Thoracic aorta endothelial cell (primary cell): ENCODE measurements at places on chromosomes 5 and 9. TPM values are rescaled to one million over a fixed set of nuclear protein-coding genes. Genes with fewer than 3 reads are reported as not detected.

Gene SLF1
- total RNA-seq = 11.8 and 13.7 TPM in 2 replicates

Gene CCDC187
- total RNA-seq = not detected in 2 replicates

Gene PPP2R2B
- not detected in 2 replicates for total RNA-seq

Gene CLIC3
- 0.14 and 0.27 TPM in 2 replicates for total RNA-seq

Gene KCNMB1
- 0.40 and 1.1 TPM in 2 replicates for total RNA-seq

Gene PKD2L2
- total RNA-seq = not detected in 2 replicates

Gene LMAN2
- total RNA-seq = 255 and 380 TPM in 2 replicates

Gene TOMM5
- total RNA-seq = 218 and 229 TPM in 2 replicates

Gene LVRN
- 0.07 and 0.13 TPM in 2 replicates for total RNA-seq

Gene EIF4E1B
- total RNA-seq = not detected in 2 replicates

Gene SAXO1
- under 0.01 TPM in 1 of 2 replicates, not detected in the other for total RNA-seq

Gene TRIP13
- 63.7 and 77.8 TPM in 2 replicates for total RNA-seq

Gene ANKRD55
- 0.57 and 2.9 TPM in 2 replicates for total RNA-seq

Gene CKMT2
- total RNA-seq = not detected in 2 replicates

Gene MYMK
- not detected in 2 replicates for total RNA-seq
